ENCODE measurements at places on chromosomes 2 and 18.

GRCh38 chr2:202760848-202761247 lies 110.7 kb downstream of the ICA1L start:
- no peak for DNase-seq

DNA sequence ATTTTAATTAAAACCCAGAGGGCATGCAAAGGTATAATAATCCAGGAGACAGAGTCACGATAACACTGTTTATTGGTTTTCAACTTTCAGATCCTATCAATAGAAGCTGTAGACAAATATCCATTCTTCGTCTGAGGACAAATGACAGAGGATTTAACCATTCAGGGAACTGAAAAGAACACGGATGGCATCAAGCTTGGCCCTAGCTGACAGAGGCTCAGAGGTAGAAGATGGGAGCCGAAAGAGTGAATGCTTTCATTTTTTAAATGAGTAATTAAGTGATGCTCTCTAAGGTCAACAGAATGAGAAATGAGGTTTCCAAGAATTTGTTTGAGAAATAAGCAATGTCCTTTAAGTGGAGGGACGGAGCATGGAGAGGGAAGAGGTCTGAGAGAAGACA lies 62.1 kb downstream of the BCL2 start:
- DNase-seq = no peak

- DNase-seq = no peak
These were observed 207.2 kb downstream of the KLHL29 start for GRCh38 chr2:23592061-23592685.

- DNase-seq = no peak
These were observed 265.0 kb upstream of the SLC8A1 start for GRCh38 chr2:40716879-40717278.

DNA sequence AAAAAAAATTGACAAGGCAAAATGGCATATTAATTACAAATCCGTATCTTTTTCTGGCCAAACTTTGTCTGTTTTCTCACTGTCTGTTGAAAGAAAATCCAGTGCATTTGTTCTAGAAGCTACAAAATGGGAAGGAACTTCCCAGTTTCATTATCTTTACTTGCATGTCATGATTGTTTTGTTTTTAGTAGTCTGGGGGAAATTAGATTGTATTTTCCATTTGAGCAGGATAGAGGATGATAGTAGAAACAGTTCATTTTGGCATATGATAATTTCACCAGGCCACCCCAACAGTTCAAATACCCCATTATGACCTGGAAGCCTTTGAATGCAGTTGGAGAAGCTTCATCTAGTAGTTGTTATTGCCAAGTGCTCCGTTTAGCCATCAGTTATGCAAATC lies 77.5 kb upstream of the RANBP2 start:
- DNase-seq = no peak

- DNase-seq = no peak
These were observed 218.2 kb downstream of the HRH4 start for GRCh38 chr18:24678626-24679025.

DNA sequence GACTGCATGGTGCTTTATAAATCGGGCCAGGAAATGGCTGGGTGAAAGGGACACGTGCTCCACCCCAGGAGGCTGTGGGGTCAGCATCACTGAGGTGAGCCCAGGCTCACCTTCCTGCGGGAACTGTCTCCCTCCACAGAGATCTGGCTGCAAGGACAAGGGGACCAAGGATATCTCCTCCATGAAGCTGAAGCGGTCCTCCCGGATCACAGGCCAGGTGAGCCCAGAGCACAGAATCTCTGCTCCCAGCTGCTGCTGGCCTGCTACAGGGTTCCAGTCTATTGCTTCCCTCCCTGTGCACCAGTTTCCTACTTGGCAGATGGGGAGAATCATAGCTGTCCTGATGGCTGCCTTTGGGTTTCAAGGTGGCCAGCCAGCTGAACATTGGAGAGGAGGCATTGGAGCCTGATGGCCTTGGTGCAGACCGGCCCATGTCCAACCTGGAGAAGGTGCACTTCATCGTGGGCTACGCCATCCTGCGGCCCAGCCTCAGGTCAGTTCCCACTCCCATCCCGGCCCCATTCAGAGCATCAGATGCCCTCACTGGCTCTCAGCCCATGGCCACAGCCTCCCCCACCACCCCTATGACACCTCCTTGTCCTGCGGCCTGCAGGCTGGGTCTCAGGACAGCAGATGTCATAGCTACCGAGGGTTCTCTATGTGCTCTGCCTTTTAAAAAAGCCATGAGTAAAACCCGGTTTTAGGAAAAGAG lies 33.7 kb upstream of the GPR17 start:
- no peak for DNase-seq

DNA sequence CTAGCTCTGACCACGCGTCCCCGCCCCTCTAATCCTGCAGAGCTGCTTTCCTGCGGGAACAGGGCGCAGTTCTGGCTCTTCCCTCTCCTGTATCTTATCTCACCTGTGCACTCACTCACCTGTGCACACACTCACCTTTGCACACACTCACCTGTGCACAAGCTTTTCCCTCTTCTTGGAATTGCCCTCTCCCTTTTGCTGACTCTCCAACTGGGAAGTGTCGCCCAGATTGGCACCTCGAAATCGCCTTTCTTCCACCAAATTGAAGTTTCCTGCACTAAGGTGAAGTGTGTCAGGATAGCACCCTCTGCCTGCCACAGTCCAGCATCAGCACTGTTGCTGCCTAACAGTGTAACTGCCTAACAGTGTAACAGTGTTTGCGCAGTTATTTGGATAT lies 566 bp upstream of the CMPK2 start:
- DNase-seq = no peak

DNA sequence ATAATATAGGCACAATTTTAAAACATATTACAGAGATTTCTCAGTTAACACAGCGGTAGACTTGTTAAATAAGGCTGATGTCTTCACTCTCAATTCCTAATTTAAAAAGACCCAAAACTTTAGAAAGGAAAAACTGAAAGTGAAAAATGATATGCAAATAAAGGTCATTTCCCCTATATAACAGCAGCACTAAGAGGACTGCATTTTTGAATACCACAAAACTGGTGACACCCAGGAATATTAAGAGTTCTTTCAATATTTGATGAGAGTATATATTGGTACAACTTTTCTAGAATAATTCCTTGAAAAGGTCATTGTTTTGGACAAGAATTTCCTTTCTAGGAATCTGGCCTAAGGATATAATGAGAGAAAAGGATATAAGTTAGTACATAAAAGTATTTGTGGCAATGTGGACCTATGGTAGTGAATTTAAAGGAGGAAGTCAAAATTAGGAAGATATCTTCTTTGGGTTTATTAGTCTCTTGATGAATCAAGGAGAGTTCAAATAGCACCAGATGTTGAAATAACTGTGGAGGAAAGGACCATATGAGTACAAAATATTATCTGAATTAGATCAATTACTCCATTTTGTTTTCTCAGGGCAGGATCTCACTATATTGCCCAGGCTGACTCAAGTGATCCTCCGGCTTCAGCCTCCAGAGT lies 70.3 kb downstream of the TMEM237 start:
- DNase-seq = no peak

DNA sequence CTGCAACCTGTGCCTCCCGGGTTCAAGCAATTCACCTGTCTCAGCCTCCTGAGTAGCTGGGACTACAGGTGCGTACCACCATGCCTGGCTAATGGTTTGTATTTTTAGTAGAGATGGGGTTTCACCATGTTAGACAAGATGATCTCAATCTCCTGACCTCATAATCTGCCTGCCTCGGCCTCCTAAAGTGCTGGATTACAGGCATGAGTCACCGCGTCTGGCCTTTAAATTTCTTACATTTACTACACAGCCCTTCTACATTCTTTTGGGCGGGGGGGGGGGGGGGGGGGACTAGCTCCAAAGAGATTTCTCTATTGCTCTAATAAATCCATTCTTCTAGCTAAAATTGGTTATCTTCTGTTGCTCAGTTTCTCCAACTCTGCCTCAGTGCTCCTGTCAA lies 964.9 kb upstream of the ACVR2A start:
- DNase-seq = no peak

DNA sequence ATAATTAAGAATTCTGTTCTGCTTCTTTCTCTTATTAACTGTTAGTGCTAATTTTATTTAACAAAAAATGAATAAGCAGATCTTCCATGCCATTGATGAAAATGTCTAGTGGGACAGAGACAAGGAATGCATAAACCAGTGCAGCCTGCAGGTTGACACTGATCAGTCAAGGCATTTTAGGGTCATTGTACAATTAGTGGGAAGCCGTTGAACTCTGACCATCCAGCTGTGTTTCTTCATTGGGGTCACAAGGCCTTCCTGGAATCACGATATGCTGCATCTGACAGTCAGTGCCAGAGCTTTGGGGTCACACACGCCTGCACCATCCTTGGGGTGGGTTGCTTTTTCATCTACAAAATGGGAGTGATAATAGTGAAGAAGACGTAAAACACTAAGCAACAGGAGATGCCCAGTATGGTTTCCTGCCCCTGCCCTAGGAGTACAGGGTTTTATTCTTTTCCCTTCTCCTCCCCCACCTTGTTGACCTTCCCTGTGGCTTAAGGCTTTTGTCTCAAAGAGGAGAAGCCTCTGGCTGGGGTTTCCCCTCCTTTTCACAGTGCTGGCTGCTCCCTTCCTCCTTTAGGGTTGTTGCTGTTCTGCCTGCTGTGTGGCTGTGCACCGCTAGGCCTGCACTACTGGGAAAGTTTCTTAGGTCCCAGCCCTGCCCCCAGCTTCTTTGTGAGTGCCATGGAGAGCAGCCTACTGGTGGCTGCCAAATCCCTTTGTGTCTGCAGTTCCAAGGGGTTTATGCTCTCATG lies 245.6 kb downstream of the TPGS2 start:
- no peak for DNase-seq

- DNase-seq = no peak
These were observed 359 bp downstream of the FRZB start for GRCh38 chr2:182866095-182866460.

GRCh38 chr2:232310696-232311095 lies 67.9 kb upstream of the ALPP start:
- no peak for DNase-seq

- DNase-seq = no peak
These were observed 109.1 kb upstream of the PID1 start for GRCh38 chr2:229380101-229380625.

- DNase-seq = no peak
These were observed 119.6 kb downstream of the ZFP36L2 start for GRCh38 chr2:43106559-43107527.

Measured in stimulated activated CD8-positive, alpha-beta memory T cell treated with anti-CD3 and anti-CD28 coated beads, Interleukin-7, amount 100 ng/mL, for 1 hour (primary cell).